Naive thymus-derived CD4-positive, alpha-beta T cell (primary cell): ENCODE measurements at places on chromosomes 7 and 10.

DNA sequence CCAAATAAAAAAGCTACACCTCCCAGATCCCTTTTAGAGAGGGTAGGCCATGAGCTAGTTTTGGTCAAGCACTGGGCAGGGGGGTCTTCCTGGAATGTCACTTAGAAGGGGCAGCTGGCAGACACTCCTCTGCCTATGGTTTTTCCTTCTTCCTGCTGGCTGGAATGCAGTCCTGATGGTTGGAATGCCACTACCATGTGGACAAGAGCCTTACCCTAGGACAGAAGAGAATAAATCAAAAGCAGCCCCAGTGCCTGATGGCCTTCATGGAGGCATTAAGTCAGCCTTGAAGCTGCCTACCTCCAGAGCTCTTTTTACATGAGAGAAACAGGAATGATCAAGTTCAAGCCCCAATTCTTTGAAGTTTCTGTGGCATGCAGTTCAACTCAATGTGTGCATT, 43.5 kb upstream of the SORBS1 start:
- peaks cover 5% of the 10 kb centered on the region for H3K36me3 ChIP-seq
- no peaks in the 10 kb centered on the region for H3K4me1 ChIP-seq
- no peak for DNase-seq
- no peak overlapping the region for H3K4me3 ChIP-seq

- H3K27me3 ChIP-seq: no peaks in the 10 kb centered on the region
- no peak overlapping the region for H3K4me3 ChIP-seq
- no peak for DNase-seq
- no peaks in the 10 kb centered on the region for H3K36me3 ChIP-seq
Measured at GRCh38 chr10:108597031-108597430, 1326.3 kb downstream of the XPNPEP1 start.

- H3K36me3 ChIP-seq: no peaks in the 10 kb centered on the region
- no peaks in the 10 kb centered on the region for H3K27me3 ChIP-seq
- no peak overlapping the region for H3K4me3 ChIP-seq
- no peaks in the 10 kb centered on the region for H3K4me1 ChIP-seq
- H3K27ac ChIP-seq: no peak overlapping the region
- no peak for DNase-seq
Measured at GRCh38 chr7:134907639-134908038, 78.7 kb upstream of the AGBL3 start.

GRCh38 chr10:5876181-5876768, 13.4 kb downstream of the ANKRD16 start:
- no peaks in the 10 kb centered on the region for H3K4me1 ChIP-seq
- H3K36me3 ChIP-seq: peaks cover 3% of the 10 kb centered on the region
- H3K27me3 ChIP-seq: no peaks in the 10 kb centered on the region
- H3K27ac ChIP-seq: no peak overlapping the region
- no peak for DNase-seq

GRCh38 chr7:37193087-37193774, 255.4 kb downstream of the ELMO1 start:
- H3K4me3 ChIP-seq: no peak overlapping the region
- H3K27me3 ChIP-seq: no peaks in the 10 kb centered on the region
- H3K27ac ChIP-seq: no peak overlapping the region
- no peaks in the 10 kb centered on the region for H3K4me1 ChIP-seq
- H3K36me3 ChIP-seq: no peaks in the 10 kb centered on the region

DNA sequence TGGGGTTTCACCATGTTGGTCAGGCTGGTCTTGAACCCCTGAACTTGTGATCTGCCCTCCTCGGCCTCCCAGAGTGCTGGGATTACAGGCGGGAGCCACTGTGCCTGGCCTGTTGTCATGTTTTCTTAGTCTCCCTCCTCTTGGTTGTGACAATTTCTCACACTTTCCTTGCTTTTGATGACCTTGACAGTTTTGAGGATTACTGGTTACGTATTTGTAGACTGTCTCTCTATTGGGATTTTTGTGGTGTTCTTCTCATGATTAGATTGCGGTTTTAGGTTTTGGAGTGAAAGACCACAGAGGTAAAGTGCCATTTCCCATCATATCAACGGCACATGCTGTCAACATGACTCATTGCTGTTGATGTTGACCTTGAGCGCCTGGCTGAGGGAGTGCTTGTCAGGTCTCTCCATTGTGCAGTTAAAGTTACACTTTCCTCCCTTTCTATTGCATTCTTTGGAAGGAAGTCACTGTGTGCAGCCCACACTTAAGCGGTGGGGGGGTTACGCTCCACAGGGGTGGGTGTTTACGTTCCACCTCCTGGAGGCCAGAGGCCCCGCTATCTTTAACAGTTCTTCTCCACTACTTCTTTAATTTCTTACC, 10.8 kb downstream of the NEURL1 start:
- no peak for DNase-seq
- no peak overlapping the region for H3K27ac ChIP-seq
- no peaks in the 10 kb centered on the region for H3K36me3 ChIP-seq
- no peaks in the 10 kb centered on the region for H3K4me1 ChIP-seq

DNA sequence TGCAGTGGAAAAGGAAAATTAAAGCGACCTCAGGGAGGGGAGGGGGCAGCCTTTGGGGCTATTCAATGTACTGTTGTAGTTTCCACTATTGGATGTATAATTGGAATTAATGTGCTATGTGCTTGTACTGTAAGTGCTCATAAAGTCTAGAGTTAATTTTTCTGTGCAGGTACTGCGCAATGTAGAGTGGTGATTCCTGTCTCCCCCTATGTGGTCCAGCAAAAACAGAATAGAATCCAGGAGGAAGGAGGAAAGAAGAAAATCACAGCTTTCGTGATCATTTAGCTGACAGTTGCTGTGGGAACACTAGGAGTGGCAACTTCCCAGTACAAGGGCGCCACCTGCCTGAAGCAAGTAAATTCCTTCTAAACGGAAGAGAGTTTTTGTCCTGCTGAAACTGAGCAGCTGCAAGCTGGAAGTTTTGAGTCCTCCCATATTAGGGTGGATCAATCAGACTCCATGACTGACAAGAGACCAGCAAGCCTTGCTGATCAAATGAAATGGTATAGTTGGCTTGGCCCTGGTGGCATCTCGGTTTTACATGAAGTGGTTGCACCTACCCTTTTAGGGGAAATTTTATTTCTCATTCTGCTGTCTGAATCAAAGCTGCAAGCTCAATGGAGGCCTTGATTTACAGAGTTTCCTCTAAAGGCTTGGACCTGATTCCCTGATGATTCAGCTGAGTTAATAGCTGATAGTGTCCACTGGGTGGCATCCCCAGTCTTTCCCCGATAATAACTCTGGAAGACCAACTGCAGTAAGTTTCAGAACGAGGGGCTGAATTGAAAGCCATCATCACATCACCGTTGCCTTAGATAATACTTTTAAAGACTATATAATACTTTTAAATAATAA, 299.8 kb downstream of the HGF start:
- H3K27ac ChIP-seq: no peak overlapping the region
- no peak for DNase-seq
- H3K4me1 ChIP-seq: no peaks in the 10 kb centered on the region
- H3K27me3 ChIP-seq: no peaks in the 10 kb centered on the region
